ENCODE measurements at places on chromosomes 1 and 21. TPM values are rescaled to one million over a fixed set of nuclear protein-coding genes. Genes with fewer than 3 reads are reported as not detected.

Gene TRIM45
- total RNA-seq = 7.3 TPM

Gene EXO5
- 5.5 TPM for total RNA-seq

Gene ZNF670
- 1.8 TPM for total RNA-seq

Gene GOLT1A
- total RNA-seq = not detected

Gene LRRC47
- 46.3 TPM for total RNA-seq

Gene FAM177B
- not detected for total RNA-seq

Gene ATAD3C
- not detected for total RNA-seq

Gene SLC5A3
- total RNA-seq = 20.5 TPM

Gene BATF3
- total RNA-seq = 1.2 TPM

Gene FALEC
- total RNA-seq = not detected

Gene PADI1
- not detected for total RNA-seq

Gene GABRD
- not detected for total RNA-seq

Gene RNF186
- total RNA-seq = not detected

Gene OR2L13
- total RNA-seq = not detected

Gene SELP
- not detected for total RNA-seq

Gene ARHGEF16
- total RNA-seq = not detected

Gene WNT4
- total RNA-seq = not detected

Gene KRTAP19-5
- total RNA-seq = not detected

Gene FMOD
- total RNA-seq = 1.6 TPM

Gene GALNT2
- total RNA-seq = 131 TPM

Gene EFNA1
- 0.17 TPM for total RNA-seq

Gene LRRN2
- total RNA-seq = not detected

Gene SLC35A3
- 33.5 TPM for total RNA-seq

Gene RGS7
- 1.9 TPM for total RNA-seq

Gene OR6K2
- not detected for total RNA-seq

Data from smooth muscle cell of trachea (primary cell).